CD14-positive monocyte (primary cell): ENCODE measurements at places on chromosomes 11 and 22.
A peak's percentile ranks its signal among the peaks of the same experiment; 100 is the strongest.

GRCh38 chr11:3093281-3094191, 36.3 kb upstream of the CARS1 start:
- DNase-seq = no peak

- DNase-seq = no peak
These were observed 102.6 kb downstream of the TMPRSS5 start for GRCh38 chr11:113603277-113604059.

- DNase-seq = no peak
These were observed 157.0 kb upstream of the TIMP3 start for GRCh38 chr22:32644252-32645100.

DNA sequence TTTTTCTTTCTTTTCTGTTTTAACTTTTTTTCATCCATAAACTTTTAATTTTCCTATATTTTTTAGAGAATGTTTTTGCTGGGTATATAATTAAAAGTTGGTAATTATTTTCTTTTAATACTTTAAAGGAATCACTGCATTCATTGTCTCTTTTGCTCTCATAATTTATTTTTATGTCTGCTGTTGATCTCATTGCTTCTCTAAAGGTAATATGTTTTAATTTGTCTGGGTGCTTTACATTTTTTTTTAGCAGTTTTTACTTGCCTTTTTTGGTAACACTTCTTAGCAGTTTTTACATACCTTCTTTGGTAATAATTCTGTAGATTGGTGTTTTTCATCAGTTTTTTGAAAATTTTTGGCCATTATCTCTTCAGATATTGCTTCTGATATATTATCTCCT, 89.4 kb upstream of the BMAL1 start:
- DNase-seq = no peak

DNA sequence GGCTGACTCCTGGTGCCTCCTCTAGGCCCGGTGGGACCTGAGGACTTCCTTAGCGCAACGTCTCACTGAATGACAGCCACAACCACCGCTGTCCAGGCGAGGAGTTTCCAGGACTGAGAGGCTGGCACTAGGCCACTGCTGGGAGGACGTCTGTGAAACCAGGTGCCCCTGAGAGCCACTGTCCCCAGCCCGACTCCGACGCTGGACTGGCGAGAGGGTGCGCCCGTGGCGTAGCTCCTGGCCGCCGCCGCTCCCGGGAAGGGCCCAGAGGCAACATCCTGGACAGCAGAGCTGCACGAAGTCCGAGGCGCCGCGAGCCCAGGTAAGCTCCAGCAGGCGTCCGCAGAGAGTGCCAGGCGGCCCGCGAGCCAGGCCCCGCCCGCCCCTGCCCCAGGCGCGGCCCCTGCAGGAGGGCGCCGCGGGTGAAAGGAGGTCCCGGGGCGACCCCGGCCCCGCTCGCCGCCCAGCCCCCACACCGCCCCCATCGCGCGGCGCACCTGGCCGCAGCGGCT, 525 bp downstream of the DGCR2 start:
- peak; percentile 39 for DNase-seq

DNA sequence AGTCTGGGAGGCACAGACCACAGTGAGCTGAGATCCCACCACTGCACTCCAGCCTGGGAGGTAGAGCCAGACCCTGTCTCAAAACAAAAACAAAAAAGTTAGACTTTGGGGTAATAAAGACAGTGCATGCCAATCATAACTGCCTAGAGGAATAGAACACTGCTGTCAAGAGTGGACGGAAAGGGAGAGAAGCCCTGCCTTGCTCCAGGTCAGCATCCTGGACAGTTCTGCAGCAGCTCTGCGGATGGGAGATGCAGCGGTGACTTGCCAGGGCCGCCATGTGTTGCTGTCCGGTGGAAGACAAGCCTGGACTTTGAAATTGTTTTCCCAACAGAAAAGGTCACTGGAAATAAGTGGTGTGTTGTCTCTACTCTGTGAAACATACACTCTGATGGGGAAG, 618.2 kb downstream of the TBC1D22A start:
- no peak for DNase-seq

- DNase-seq = no peak
These were observed 14.8 kb downstream of the FRMD8 start for GRCh38 chr11:65401073-65401802.

DNA sequence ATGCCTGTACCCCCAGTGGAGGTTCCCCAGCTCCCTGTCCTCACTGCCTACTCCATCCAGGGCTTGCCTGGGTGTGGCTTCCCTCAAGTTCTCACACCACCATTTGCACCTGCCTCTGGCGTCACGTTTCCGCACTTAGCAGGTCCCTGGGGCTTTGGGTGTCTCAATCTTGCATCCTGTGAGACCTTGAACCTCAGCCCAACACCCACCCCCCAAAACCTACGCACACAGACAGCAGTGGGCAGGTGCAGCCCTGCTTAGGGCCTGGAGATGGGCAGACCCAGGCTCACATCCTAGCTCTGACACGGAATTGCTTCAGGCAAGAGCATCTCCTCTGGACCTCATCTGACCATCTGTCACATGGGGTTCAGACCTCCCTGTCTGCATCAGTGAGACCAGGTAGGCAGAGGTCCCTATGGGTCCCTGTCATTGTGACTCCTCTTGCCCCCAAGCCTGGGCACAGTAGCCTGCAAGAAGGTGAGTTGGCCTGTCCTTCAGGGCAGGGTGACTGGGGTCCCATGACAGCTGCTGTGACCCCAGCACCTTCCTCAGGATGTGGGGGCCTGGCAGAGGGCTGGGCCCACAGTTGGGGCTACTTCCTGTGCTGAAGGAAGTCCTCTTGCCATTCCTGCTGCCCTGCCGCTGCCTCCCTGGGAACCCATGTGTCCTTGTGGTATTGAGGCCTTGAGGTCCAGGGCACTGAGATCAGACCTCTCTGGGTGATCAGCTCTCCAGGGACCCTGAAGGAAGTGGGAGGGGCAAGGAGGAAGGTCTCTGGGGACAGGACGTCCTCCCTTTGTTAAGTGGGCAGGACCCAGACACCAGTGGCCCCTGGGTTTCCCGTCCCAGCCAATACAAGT, 2.0 kb downstream of the SIPA1 start:
- DNase-seq = no peak

DNA sequence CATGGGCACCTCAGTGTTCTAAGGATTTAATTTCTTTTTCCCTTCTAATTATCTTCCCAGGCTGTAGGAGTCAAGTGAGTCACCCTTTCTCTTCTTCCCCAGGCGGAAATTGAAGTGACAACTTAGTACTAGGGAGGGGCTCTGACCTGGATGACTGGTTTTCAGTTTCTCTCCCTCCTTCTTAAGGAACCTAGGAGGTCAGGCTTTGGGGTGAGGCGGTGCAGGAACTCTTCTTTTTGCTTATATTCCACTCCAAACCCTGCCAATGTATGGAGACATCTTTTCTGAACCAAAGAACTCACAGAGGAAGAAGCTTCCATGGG, 12.6 kb downstream of the ZDHHC5 start:
- DNase-seq = no peak

- DNase-seq = no peak
These were observed 5.4 kb upstream of the NDUFS8 start for GRCh38 chr11:68025047-68025446.

DNA sequence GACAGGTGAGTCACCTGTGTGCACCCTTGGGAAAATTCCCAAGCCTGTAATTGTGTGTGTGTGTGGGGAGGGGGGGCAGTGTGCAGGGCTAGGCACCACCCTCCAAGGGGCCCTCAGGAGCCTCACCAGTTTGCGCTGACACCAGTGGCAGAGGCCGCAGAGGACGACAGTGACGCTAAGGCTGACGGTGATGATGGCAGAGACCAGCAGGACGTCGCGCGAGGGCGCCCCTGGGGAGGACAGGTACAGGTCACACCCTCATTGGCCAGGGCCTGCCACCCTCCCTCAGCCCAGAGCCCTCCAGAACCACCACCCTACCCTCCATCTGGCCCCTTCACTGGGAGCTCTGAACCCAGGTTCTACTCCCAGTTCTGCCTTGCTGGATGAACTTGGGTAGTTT, 24.9 kb downstream of the SYT7 start:
- no peak for DNase-seq

DNA sequence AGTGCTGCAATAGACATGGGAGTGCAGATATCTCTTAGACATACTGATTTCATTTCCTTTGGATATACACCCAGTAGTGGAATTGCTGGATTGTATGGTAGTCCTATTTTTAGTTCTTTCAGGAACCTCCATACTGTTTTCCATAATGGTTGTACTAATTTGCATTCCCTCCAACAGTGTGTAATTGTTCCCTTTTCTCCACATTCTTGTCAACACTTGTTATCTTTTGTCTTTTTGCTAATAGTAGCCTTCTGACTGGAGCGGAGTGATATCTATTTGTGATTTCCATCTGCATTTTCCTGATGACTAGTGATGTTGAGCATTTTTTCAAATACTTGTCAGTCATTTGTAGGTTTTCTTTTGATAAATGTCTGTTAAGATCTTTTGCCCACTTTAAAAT, 128.9 kb downstream of the CTNND1 start:
- no peak for DNase-seq
